ENCODE measurements at places on chromosomes 6 and 20.

GRCh38 chr6:36733300-36733699, 35.7 kb downstream of the RAB44 start:
- H3K4me3 ChIP-seq, result no peak overlapping the region
- H3K4me1 ChIP-seq, result peaks cover 12% of the 10 kb centered on the region
- no peaks in the 10 kb centered on the region for H3K36me3 ChIP-seq
- no peak overlapping the region for H3K27ac ChIP-seq
- H3K27me3 ChIP-seq, result no peaks in the 10 kb centered on the region

DNA sequence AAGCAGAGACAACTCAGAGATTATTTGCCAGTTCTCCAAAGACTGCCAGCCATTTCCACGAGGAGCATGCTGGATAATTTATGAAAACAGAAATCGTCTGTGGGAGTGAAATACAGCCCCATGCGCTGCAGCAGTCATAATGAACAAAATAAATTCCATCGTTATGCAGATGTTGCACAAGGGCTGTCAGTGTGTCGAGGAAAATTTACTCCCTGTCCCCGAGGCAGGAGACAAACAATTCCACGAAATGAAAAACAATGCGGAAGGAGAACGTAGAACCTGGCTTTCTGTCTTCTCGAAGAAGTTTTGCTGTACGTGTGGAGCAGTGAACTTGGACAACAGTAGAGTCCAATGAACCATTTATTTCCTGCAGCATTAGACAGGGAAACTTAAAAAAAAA, 399.4 kb downstream of the CD83 start:
- no peaks in the 10 kb centered on the region for H3K36me3 ChIP-seq
- no peaks in the 10 kb centered on the region for H3K27me3 ChIP-seq
- H3K4me3 ChIP-seq, result no peak overlapping the region

- no peak for DNase-seq
- no peaks in the 10 kb centered on the region for H3K27me3 ChIP-seq
- H3K27ac ChIP-seq, result no peak overlapping the region
These were observed 243.5 kb upstream of the PREP start for GRCh38 chr6:105646391-105646867.

GRCh38 chr6:52990342-52990741, 4.7 kb downstream of the GSTA4 start:
- H3K27me3 ChIP-seq, result no peaks in the 10 kb centered on the region
- H3K4me3 ChIP-seq, result no peak overlapping the region
- H3K27ac ChIP-seq, result no peak overlapping the region
- peaks cover 21% of the 10 kb centered on the region for H3K4me1 ChIP-seq
- no peak for DNase-seq
- no peaks in the 10 kb centered on the region for H3K36me3 ChIP-seq

DNA sequence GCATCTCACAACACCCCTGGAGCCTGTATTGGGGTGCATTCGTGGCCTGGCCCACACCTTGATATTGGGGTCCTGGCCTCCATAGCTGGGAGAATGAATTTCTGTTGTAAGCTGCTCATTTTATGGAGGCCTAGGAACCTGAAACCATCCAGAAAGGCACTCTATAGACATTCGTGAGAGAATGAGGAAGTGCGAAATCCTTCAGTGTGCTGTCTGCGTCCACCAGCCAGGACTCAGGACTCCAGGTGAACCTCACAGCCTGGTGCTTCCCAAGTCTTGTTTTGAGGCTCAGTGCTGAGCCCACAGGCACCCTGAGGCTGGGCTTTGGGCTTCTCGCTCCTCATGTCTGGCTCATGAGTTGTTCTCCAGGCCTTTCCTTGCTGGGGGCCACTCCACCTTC, 11.9 kb upstream of the RBBP8NL start:
- no peak overlapping the region for H3K4me3 ChIP-seq
- DNase-seq, result no peak
- no peaks in the 10 kb centered on the region for H3K4me1 ChIP-seq
- H3K27ac ChIP-seq, result no peak overlapping the region

- DNase-seq, result no peak
- H3K27me3 ChIP-seq, result no peaks in the 10 kb centered on the region
- no peaks in the 10 kb centered on the region for H3K36me3 ChIP-seq
- H3K4me3 ChIP-seq, result no peak overlapping the region
- H3K27ac ChIP-seq, result no peak overlapping the region
- peaks cover 3% of the 10 kb centered on the region for H3K4me1 ChIP-seq
These were observed 14.9 kb downstream of the PLN start for GRCh38 chr6:118562959-118563358.

DNA sequence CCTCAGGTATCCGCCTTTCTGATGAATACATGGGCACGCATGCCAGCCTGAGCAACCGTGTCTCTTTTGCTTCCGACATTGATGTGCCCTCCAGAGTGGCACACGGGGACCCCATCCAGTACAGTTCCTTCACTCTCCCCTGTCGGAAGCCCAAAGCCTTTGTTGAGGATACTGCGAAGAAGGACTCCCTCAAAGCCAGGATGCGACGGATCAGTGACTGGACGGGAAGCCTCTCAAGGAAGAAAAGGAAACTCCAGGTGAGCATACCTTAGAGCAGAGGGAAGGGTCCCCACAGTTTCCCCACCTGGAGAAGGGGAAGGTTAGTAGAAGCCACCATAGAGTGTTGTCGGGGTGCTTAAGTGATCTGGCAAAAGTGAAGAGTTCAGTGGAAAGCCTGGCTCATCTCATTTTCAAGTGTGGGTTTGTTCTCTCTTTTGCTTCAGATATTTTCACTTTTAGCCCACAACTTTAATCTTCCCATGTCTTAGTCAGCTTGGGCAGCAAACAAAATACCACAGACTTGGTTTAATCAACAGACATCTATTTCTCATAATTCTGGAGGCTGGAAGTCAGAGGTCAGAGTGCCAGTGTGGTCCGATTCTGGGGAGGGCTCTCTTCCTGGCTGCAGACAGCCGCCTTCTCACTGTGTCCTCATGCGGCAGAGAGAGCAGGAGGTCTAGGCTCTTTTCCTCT, 133.5 kb upstream of the CLDN20 start:
- no peaks in the 10 kb centered on the region for H3K27me3 ChIP-seq
- H3K36me3 ChIP-seq, result no peaks in the 10 kb centered on the region
- H3K27ac ChIP-seq, result no peak overlapping the region

DNA sequence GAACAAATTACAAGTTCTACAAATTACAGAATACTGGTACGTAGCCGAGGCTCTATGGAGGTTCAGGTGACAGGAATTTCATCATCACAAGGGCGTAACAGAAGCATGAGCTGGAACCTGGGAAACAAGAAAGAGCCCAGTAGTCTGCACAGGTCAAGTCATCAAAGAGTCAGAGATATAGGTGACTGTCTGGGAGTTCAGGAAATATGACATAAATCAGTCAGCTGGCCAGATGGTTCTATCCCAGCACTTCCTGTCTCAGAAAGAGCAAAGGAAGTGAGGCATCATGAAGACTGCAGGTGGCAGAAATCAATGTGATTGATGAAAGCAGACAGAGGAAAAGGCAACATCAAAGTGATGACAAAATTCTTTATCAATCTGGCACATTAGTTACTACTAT, 23.3 kb downstream of the MYCT1 start:
- no peak overlapping the region for H3K27ac ChIP-seq
- H3K36me3 ChIP-seq, result no peaks in the 10 kb centered on the region
- H3K27me3 ChIP-seq, result no peaks in the 10 kb centered on the region
- no peaks in the 10 kb centered on the region for H3K4me1 ChIP-seq
- DNase-seq, result no peak

- no peaks in the 10 kb centered on the region for H3K27me3 ChIP-seq
- peaks cover 9% of the 10 kb centered on the region for H3K4me1 ChIP-seq
- H3K27ac ChIP-seq, result no peak overlapping the region
These were observed 27.4 kb upstream of the IGF2R start for GRCh38 chr6:159941286-159942113.

GRCh38 chr20:50085481-50086365, 27.2 kb downstream of the UBE2V1 start:
- no peaks in the 10 kb centered on the region for H3K27me3 ChIP-seq
- no peaks in the 10 kb centered on the region for H3K36me3 ChIP-seq
- H3K4me3 ChIP-seq, result no peak overlapping the region
- H3K4me1 ChIP-seq, result no peaks in the 10 kb centered on the region
- H3K27ac ChIP-seq, result no peak overlapping the region

DNA sequence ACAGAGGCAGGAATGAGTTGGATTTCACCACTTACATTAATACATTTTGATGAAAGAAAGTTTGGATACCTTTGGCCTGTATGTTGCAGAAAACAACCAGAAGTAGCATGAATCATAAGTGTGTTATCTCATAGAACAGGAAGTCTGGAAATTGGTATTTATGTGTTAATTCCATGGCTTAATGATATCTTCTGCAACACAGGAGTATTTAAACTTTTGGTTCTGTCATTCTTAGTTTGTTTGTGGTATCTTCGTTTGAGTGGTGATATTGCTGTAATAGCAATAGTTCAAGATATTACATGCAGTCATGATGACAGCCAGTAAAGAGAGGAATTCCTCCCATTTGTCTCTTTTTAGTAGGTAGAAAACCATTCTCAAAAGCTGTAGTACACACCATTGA, 177.3 kb downstream of the CDKAL1 start:
- H3K4me1 ChIP-seq, result no peaks in the 10 kb centered on the region
- no peak overlapping the region for H3K4me3 ChIP-seq
- no peaks in the 10 kb centered on the region for H3K36me3 ChIP-seq

DNA sequence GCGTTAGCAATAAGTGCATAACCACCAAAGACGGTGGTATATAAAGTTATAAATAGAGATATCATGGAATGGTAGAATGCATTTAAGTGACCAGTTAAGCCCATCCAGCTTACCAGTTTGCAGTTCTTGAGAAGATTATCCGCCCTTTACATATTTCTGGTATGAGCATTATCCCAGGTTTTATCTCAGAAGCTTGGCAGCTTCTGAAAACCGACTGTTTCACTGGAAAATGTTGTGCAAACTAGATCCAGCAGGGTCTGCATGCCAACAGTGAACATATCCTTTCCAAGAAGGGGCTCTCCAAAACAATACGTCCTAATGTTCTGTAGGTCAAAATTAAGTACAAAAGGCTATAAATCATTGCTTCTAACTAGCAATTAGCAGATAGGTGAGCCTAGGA, 29.5 kb upstream of the SHLD1 start:
- no peak overlapping the region for H3K4me3 ChIP-seq
- no peaks in the 10 kb centered on the region for H3K36me3 ChIP-seq
- DNase-seq, result no peak

GRCh38 chr6:55957961-55958422, 82.6 kb upstream of the BMP5 start:
- DNase-seq, result no peak
- no peaks in the 10 kb centered on the region for H3K4me1 ChIP-seq
- H3K27ac ChIP-seq, result no peak overlapping the region
- H3K4me3 ChIP-seq, result no peak overlapping the region
- H3K36me3 ChIP-seq, result no peaks in the 10 kb centered on the region

- H3K27me3 ChIP-seq, result no peaks in the 10 kb centered on the region
- no peaks in the 10 kb centered on the region for H3K36me3 ChIP-seq
- H3K27ac ChIP-seq, result no peak overlapping the region
- no peaks in the 10 kb centered on the region for H3K4me1 ChIP-seq
These were observed 16.0 kb downstream of the HLA-DPA1 start for GRCh38 chr6:33057222-33058150.
